ENCODE measurements at places on chromosomes 16 and 17.
A peak's percentile ranks its signal among the peaks of the same experiment; 100 is the strongest.

DNA sequence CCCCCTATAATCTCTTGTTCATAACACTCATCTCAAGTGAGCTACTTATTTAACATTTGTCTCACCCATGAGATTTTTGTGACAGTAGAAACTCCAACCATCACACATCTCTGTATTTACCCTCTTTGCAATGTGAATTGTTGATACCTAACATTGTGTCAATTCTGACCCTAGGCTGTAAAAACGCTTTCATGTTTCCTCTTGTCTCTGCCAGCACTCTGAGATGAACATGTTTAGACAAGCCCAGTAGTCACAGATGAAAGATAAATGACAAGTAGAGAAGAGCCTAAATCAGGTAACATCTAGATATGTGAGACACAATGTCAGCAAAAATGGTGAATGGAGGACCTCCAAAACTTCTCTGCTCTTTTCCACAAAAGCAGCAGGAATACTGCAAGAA is 1254.5 kb upstream of the GOT2 start:
- H3K4me3 ChIP-seq: no peak overlapping the region
- no peak overlapping the region for H3K27ac ChIP-seq
- no peaks in the 10 kb centered on the region for H3K36me3 ChIP-seq
- H3K4me1 ChIP-seq: no peaks in the 10 kb centered on the region
- DNase-seq: no peak

- no peak overlapping the region for H3K27ac ChIP-seq
- peak; percentile 26 for DNase-seq
- H3K4me1 ChIP-seq: no peaks in the 10 kb centered on the region
- no peak overlapping the region for H3K4me3 ChIP-seq
- peaks cover 12% of the 10 kb centered on the region for H3K27me3 ChIP-seq
Measured at GRCh38 chr16:1150511-1150982, 2.4 kb upstream of the CACNA1H start.

GRCh38 chr17:1965556-1966273 is 59.4 kb downstream of the RTN4RL1 start:
- H3K4me3 ChIP-seq: no peak overlapping the region
- H3K27me3 ChIP-seq: peaks cover 4% of the 10 kb centered on the region
- peaks cover 20% of the 10 kb centered on the region for H3K4me1 ChIP-seq
- DNase-seq: no peak
- H3K27ac ChIP-seq: peak overlapping the region; percentile 20
- H3K36me3 ChIP-seq: no peaks in the 10 kb centered on the region

- no peak overlapping the region for H3K27ac ChIP-seq
- H3K36me3 ChIP-seq: no peaks in the 10 kb centered on the region
- peaks cover 2% of the 10 kb centered on the region for H3K4me1 ChIP-seq
Measured at GRCh38 chr16:15498427-15499175, 64.2 kb downstream of the BMERB1 start.

DNA sequence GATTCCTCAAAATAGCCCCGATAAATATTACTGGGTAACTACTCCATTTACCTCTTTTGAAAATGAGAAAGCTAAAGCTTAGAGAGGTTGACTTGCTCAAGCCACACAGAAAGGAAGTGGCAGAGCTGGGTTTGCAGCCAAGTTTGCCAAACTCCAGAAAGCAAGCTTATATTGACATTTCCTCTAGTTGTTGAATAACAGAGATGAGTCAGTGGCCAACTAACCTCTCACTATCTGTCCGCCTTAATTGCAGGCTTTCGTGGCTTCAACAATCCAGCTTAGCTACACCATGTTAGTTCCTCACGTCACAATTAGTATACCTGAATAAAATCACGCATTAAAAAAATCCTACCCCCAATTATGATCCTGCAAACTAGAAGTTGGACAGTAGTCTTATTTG is 151.7 kb downstream of the CNTNAP4 start:
- no peak overlapping the region for H3K4me3 ChIP-seq
- no peak overlapping the region for H3K27ac ChIP-seq
- no peak for DNase-seq
- no peaks in the 10 kb centered on the region for H3K27me3 ChIP-seq
- no peaks in the 10 kb centered on the region for H3K4me1 ChIP-seq
- no peaks in the 10 kb centered on the region for H3K36me3 ChIP-seq

DNA sequence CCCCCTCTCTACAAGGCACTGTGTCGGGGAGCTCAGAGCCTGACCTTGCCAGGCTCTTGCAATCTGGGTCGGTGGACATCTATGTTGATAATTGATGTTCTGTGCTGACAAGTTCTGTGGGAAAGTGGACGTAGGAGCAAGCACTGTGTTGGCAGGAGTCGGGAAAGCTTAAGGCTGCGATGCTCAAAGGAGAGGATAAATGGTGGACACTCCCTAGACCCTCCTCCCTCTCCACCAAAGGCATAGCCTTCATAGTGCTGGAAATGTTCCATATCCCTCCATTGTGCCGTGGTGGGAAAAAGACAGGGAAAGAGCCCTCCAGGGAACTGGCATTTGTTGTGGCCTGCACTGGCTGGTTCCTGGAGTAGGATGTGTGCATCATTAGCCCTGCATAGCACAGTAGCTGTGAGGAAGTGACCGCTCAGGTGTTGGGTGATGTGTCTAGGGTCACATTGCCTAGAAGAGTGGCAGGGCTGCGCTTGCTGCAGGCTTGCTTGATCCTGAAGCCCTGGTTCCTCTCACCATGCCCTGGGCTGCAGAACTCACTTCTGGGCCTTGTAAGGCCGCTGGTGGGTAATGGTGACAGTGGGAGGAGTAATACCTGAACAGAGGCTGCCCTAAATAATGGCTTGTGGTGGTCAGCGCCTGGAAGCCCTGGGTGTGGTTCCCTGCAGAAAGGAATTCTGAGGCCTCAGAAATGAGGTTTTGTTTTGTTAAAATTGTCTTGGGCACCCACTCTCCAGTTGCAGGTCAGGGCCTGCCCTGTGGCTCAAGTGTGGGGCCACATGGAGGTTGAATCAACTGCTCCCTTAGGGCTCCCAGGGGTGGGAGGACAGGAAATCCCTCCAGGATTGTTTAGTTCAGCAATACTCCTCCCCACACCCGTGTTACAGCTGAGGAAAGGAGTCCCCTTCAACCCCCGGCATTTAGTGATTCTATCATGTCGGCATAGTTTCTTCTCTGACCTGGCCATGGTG is 62.6 kb downstream of the KSR1 start:
- H3K36me3 ChIP-seq: peaks cover 2% of the 10 kb centered on the region
- H3K4me3 ChIP-seq: no peak overlapping the region
- H3K27me3 ChIP-seq: no peaks in the 10 kb centered on the region
- no peak overlapping the region for H3K27ac ChIP-seq
- peaks cover 35% of the 10 kb centered on the region for H3K4me1 ChIP-seq

- peaks cover 2% of the 10 kb centered on the region for H3K27me3 ChIP-seq
- DNase-seq: no peak
- H3K4me3 ChIP-seq: no peak overlapping the region
- H3K27ac ChIP-seq: no peak overlapping the region
- no peaks in the 10 kb centered on the region for H3K36me3 ChIP-seq
Measured at GRCh38 chr17:13590441-13590840, 11.3 kb downstream of the HS3ST3A1 start.

DNA sequence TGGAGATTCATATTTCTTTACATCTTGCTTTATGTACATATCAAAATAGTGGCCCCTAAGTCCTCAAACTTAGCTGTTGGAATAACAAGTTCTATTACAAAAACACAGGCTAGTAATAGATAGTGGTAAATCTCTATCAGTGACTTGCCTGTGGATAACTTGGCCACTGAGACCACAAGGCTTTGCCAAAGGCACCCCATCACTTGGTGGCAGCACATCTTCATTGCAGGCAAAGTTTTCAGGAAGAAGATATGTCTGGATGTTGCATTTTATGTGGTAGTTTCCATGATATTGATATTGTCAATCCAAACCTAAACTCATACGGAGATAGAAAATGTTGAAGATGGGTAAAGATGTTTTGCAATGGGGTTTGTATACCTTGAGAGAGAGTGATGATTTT is 58.5 kb downstream of the KNOP1 start:
- H3K4me3 ChIP-seq: no peak overlapping the region
- peaks cover 25% of the 10 kb centered on the region for H3K36me3 ChIP-seq
- no peaks in the 10 kb centered on the region for H3K27me3 ChIP-seq
- H3K27ac ChIP-seq: no peak overlapping the region
- no peaks in the 10 kb centered on the region for H3K4me1 ChIP-seq

DNA sequence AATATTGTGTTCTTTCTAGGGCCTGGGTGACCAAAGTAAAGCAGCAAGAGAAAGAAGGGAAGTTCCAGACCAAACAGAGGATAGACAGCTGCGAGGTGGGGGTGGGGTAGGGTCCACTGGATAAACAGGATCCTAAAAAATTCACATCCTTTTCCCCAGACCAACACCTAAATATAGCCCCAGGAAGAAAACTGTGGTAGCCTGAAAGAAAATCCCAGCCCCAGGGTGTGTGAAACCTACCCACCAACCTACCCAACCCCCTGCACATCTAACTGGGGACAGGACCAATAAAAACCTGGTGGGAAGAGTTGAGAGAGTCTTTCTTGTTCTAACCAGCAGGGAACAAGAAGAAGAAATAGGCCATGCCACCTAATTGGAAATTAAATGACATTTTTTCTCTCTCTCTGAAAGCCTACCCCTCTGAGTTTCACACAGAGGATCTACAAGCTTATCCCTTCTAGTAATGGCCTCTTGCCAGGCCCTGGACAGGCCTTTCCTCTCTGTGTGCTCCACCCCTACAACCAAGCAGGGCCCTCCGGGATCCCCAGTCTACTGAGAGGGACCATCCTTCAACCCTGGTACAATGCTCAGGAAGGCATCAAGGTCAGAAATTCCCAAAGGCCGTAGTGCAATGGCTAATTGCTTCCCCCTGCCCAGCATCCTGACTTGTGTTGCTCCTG is 12.0 kb downstream of the MYO18A start:
- H3K36me3 ChIP-seq: no peaks in the 10 kb centered on the region
- no peaks in the 10 kb centered on the region for H3K4me1 ChIP-seq
- no peak for DNase-seq
- no peak overlapping the region for H3K27ac ChIP-seq

DNA sequence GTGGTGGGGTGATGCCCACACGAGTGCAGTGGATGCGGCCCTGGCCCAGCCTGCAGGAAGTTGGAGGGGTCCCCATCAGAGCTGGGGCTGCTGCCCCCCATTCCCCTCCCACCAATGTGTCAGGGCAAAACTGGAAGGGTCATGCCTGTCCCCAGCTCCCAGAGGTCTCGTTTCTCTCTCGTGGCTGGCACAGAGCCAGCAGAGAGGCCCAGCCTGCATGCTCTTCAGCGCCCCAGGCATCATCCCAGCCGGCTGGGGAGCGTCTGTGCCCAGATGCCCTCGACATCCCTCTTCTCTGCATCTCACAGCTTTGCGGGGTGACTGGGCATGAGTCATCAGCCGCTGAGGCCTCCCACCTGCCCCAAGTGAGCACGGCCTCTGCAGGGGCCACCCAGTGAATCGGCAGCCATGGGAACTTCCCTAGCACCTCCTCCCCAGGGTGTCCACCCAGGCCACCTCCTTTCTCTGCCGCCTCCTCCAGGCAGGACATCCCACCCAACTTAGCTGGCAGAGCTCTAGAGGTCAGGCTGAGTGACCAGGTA is 9.8 kb upstream of the CSNK1D start:
- H3K36me3 ChIP-seq: no peaks in the 10 kb centered on the region
- H3K27me3 ChIP-seq: peaks cover 5% of the 10 kb centered on the region
- H3K4me3 ChIP-seq: no peak overlapping the region
- DNase-seq: no peak

DNA sequence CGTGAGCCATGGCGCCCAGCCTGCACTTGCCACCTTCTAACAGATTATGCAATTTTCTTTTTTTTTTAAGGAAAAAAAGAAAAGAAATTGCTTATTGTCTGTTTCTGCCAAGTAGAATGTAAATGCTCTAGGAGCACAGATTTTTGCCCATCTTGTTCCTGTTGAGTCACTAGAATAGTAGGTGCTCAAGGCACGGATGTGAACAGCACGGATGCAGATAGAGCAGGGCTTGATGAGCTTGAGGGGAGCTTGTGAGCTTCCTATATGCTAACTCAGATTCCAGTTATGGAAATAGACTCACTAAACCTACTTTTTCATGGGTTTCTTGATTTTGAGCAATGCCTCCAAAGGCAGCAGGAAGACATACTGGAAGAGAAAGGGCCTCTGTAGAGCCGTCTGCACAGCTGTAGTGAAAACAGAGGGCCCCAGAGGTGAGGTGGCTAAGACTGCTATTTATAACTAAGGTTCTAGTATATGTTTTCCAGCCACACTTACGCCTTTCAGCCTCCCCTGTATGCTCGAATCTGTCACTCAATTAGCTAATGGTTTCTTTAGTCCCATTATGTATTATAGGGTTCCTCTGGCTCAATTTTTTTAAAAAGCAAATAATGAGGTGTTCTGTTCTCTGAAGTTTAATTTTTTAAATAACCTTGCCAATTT is 72.8 kb downstream of the WWP2 start:
- peaks cover 5% of the 10 kb centered on the region for H3K4me1 ChIP-seq
- no peak overlapping the region for H3K27ac ChIP-seq
- H3K27me3 ChIP-seq: no peaks in the 10 kb centered on the region
- no peak overlapping the region for H3K4me3 ChIP-seq
- peaks cover 5% of the 10 kb centered on the region for H3K36me3 ChIP-seq

GRCh38 chr16:67971111-67971510 is 2.7 kb upstream of the SLC12A4 start:
- peaks cover 30% of the 10 kb centered on the region for H3K4me1 ChIP-seq
- peaks cover 2% of the 10 kb centered on the region for H3K36me3 ChIP-seq
- DNase-seq: no peak
- H3K27me3 ChIP-seq: peaks cover 2% of the 10 kb centered on the region
- no peak overlapping the region for H3K27ac ChIP-seq
- no peak overlapping the region for H3K4me3 ChIP-seq

GRCh38 chr17:36578671-36579070 is 13.0 kb upstream of the DHRS11 start:
- DNase-seq: no peak
- H3K4me1 ChIP-seq: peaks cover 2% of the 10 kb centered on the region
- H3K36me3 ChIP-seq: peaks cover 55% of the 10 kb centered on the region
- H3K4me3 ChIP-seq: no peak overlapping the region
- no peak overlapping the region for H3K27ac ChIP-seq

DNA sequence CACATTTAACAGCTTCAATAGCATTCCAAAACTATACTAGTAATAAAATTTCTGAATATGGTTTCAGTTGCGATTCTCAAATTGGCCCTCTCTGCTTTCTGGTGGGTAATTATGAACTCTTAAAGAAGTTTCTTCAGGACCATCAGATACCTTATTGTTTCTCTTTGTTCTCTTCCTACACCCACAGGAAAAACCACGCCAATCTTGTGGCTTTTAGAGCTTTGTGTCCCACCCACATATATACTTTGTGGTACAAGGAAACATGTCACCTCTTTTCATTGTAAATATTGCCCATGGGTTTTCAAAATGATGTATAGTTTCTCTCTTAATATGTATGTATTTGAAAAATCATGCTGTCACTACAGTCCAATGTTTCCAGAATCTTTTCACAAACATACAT is 12.1 kb downstream of the ABCA9 start:
- peaks cover 21% of the 10 kb centered on the region for H3K4me1 ChIP-seq
- no peaks in the 10 kb centered on the region for H3K36me3 ChIP-seq
- H3K27ac ChIP-seq: no peak overlapping the region
- no peak for DNase-seq
- no peak overlapping the region for H3K4me3 ChIP-seq

DNA sequence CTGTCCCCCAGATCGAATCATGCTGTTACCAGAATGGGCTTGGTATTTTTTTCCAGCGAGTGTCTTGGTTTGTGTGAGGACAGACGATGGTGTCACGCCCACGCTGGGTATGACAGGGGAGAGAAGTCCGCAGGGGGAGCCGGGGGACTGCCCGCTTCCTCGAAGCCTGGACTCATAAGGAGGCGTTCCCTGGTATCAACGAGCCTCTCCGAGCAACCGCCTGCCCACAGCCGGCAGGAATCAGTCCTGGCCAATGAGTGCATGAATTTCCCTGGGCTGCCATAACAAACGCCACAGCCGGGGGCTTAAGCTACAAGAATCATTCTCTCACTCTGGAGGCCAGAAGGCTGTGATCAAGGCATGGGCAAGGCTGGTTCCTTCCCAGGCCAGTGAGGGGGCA is 26.1 kb upstream of the JPH3 start:
- H3K27me3 ChIP-seq: peaks cover 8% of the 10 kb centered on the region
- H3K36me3 ChIP-seq: no peaks in the 10 kb centered on the region
- H3K4me1 ChIP-seq: no peaks in the 10 kb centered on the region
- no peak for DNase-seq
- no peak overlapping the region for H3K4me3 ChIP-seq
- no peak overlapping the region for H3K27ac ChIP-seq
